ENCODE measurements at places on chromosomes 4 and X.

- DNase-seq: no peak
Observed at GRCh38 chrX:48498374-48498809, 10.4 kb upstream of the PORCN start.

- no peak for DNase-seq
Observed at GRCh38 chr4:107094332-107094731, 58.2 kb upstream of the DKK2 start.

GRCh38 chrX:20248592-20249192, 18.0 kb downstream of the RPS6KA3 start:
- peak; percentile 29 for DNase-seq

GRCh38 chr4:100882661-100883060, 364.8 kb upstream of the EMCN start:
- no peak for DNase-seq

DNA sequence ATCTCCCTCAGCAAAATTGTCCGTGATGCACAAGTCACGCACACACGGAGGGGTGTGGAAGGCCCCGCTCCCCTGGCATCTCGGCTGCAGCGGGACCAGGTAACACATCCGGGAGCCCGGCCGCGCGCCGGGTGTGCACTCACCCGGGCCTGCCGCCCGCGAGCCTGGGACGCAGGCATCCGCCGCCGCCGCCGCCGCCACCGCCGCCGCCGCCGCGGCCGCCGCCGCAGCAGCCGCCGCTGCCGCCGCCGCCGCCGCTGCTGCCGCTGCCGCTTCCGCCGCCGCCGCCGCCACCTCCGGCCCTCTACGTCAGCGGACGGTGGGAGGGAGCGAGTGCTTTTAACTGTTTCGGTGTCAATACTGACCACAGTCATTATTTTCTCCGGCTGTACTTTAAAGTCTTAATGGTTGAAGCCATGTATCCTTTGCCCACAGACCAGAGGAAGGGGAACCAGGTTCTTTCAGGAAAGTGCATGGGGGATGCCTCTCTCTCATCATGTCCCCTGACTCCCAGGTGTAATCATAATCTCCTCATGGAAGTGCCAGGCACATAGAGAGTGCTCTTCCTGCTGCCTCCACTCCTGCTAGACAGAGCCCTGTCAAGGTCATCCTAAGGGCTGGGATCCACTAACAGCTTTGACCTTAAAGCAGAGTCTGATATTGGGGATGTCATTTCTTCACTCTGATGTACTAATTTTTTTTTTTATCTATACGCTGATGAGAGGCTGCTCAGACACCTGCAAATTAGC, 38.0 kb downstream of the MAGEE2 start:
- peak; percentile 56 for DNase-seq
